T-helper 2 cell (primary cell): ENCODE measurements at places on chromosomes 3 and 15.

- DNase-seq: no peak
Measured at GRCh38 chr15:52672661-52673060, 6.5 kb downstream of the ATOSA start.

DNA sequence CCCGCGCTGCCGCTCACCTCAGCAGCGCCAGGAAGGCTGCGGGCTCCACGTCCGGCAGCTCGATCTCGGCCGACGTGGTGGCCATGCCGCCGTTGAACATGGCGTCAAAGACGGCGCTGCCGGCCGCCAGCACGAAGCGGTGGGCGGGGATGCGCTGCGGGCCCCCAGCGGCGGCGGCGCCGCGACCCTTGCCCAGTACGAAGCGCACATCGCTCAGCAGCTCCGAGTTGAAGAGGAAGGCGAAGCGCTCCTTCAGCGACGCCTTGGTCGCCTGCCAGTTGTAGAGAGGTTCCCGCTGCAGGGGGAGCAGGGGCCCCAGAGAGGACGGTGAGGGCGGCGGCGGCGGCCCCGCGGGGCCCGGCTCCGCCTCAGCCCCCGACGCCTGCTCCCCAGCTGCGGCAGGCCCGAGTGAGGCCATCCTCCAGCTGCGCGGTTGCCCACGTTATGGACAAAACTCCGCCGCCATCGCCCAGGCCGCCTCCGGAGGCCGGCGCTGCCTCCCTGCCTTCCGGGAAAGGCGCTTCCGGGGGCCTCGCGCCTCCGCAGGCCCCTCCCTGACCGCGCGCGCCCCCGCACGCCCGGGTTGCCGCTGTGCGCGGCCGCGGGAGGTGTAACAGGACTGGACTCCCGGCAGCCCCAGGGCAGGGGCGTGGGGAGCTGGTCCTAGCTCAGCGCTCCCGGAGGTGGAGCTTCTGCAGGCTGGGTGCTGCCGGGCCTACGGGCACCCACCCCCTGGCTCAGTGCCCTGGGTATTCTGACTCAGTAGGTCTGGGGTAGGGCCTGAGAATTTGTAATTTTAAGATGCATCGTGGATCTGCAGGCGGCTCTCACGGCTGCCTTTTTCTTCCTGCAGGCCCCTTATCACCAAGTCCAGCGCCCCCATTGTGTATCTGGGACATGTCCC is at the start of gene BTBD1:
Gene BTBD1, minus strand, starts transcription at position 519 of the 904 bp plus-strand sequence. Its CDS starts 101 bp downstream, at position 418.
- DNase-seq: peak; percentile 80

- no peak for DNase-seq
Measured at GRCh38 chr3:125192190-125193035, 20.1 kb downstream of the SLC12A8 start.

DNA sequence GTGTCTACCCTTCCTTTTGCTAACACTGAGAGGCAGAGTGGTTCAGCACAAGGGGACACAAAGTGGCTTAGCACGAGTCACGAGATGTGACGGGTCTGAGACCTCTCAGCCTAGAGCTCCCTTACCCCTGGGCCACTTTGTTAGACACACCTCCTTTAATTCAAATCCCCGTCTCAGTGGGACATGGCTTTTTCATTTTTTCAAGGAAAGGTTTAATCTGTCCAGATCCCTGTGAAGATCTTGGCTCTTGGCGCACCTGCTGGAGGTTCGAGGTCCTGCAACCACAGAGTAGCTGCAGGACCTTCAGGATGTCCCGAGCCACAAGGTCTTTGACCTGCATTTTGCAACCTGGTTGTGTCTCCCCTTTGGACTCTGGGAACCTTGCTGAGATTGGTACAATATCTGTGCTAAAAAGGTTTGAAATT is 52.0 kb downstream of the LPP start:
- DNase-seq: no peak

- DNase-seq: peak; percentile 69
Measured at GRCh38 chr3:39295184-39295775, 15.4 kb upstream of the CX3CR1 start.

DNA sequence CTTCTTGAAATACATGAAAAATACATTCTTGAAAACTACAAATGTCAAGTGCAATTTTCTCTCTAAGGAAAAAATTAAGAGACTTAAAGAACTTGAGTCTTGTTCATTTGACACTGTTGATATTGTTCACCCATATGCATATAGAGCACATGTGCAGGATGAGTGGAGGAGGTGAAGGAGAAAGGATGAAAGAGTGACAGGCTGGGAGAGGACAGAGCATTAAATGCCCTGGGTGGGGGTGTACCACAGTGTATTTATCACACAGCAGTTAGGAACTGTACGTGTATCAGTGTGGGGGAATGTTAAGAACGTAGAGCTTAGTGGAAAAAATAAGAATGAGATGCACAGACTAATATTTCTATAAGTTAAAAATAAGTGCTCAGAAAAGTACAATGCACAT is 45.7 kb downstream of the CTDSPL start:
- DNase-seq: no peak

- DNase-seq: no peak
Measured at GRCh38 chr3:42728056-42728455, 25.5 kb upstream of the HHATL start.

GRCh38 chr3:141441381-141442364 is 45.2 kb upstream of the RASA2 start:
- DNase-seq: peak; percentile 72

- no peak for DNase-seq
Measured at GRCh38 chr15:42014406-42014805, 6.4 kb downstream of the PLA2G4E start.

GRCh38 chr3:37598808-37599581 is 262.7 kb upstream of the CTDSPL start:
- no peak for DNase-seq

- DNase-seq: no peak
Measured at GRCh38 chr3:176619833-176620232, 577.4 kb downstream of the TBL1XR1 start.

DNA sequence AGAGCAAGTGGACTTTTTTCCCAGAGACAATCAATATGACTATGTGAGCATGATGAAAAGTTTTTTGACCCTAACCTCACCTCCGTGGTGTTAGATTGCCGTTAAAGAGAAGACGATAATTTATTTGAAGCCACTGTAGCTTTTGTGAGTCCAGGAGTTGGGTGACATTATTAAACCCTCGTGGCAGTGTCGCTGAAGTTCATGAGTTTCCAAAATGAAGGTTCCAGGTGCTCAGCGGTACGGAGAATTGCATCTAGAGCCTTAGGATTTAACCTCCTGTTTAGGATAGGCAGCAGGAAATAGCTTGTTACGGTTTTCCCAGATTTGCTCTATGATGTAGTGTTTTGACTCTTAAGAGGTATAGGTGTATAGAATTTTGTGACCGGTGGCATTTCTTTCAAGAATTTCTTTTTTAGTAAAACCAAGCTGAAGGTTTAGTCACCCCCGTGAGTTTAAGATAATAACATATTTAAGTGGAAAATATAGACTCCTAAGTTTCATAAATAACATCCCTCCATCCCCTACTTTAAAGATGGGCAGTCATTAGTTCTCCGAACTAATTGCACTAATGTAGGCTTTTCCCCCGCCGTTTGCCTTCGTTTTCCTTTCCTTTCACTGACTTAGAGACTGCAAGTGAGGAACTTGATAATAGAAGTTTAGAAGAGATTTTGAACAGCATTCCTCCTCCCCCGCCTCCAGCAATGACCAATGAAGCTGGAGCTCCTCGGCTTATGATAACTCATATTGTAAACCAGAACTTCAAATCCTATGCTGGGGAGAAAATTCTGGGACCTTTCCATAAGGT is 2.0 kb downstream of the SMC4 start:
- DNase-seq: peak; percentile 55

DNA sequence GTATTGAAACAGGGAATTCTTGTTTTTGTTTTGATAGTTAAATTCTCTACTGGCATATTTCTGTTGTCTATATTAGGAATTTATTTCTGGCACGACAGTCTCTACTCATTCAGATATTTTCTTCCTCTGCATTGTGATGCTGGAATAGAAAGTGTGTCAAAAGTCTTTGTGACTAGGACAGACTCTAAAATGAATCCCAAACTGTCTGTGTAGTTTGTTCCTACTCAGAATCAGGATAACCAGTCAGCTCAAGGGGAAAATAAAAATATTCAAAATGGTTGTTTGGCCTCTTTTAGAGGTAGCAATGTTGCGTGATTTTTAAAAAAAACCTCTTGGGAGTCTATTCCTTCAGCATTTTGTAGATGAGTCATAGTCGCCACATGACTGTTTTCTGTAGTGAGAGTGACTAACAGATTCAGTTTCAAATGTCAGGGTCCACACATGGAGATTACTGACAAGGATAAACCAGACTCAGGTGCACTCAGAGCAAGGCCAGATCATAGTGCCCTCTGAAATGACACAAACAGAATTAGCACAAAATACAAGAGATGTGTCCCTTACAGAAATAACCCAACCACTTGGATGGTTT is 13.1 kb downstream of the SLC7A14 start:
- DNase-seq: no peak

- DNase-seq: no peak
Measured at GRCh38 chr15:76840830-76841460, 64.2 kb downstream of the SCAPER start.

- DNase-seq: no peak
Measured at GRCh38 chr3:149898771-149899170, 71.9 kb downstream of the PFN2 start.

- no peak for DNase-seq
Measured at GRCh38 chr3:175192536-175192935, 333.4 kb downstream of the NAALADL2 start.

- DNase-seq: no peak
Measured at GRCh38 chr3:65020281-65021160, 332.7 kb upstream of the ADAMTS9 start.

DNA sequence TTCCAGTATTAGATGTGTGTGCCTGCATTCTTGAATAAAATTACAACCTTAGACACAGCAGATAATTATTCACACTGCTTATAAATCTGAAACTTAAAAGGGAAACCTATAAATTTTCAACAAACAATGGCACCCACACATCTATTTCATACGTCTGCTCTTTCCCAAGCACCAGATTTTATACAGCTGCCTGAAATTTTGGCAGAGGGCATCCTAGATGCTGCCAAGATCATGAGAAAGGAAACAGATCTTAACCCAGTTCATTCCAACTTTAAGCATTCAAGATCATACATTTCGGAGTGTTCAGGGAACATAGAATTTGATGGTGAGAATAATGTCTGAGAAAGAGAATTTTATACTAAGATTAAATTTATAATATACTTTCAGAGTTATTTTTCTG is 53.1 kb downstream of the CLDN1 start:
- DNase-seq: no peak

DNA sequence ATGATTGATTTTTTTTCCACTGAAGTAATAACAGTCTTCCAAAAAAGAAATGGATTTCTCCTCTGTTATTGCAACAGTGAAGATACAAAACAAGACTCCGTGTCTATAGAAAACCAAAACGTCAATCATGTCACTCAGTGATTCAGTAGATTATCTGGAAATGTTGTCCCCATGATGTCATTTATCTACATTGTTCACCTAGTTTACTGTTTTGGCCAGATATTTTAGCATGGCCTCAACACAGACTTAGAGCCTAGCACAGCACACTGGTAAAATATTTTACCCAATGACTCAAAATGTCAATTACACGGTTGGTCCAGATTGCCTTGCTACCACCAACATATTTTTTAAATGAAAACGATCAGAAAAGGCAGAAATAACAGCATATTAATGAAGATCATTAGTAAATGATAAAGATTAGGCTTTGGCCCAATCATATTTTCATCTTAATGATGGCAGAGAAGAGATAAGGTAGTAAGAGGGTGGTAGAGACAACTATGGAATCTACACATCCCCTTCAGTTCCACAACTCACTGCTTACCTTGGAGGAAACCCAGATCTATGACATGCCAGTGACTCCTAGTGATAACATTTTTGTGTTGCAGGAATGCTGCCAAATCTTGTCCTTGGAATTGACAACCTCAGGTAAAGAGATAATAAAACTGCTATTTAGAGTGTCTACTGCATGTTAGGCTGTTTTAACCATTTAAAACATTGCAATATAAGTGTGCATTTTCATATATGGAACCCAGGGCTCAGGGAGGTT is 347.7 kb upstream of the ARPP21 start:
- no peak for DNase-seq

DNA sequence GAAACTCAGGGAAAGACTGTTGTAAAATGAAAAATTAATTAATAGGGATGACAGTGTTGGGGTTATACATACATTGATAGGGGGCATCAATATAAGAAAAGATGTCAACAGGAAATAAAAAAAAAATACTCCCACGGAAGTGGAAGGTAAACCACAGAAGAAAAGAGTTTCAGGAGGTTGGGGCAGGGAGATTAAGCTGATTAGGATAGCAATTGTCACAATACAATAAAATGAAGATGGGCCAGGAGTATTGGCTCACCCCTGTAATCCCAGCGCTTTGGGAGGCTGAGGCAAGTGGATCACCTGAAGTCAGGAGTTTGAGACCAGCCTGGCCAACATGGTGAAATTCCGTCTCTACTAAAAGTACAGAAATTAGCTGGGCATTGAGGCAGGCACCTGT is 536.1 kb downstream of the AGBL1 start:
- no peak for DNase-seq

DNA sequence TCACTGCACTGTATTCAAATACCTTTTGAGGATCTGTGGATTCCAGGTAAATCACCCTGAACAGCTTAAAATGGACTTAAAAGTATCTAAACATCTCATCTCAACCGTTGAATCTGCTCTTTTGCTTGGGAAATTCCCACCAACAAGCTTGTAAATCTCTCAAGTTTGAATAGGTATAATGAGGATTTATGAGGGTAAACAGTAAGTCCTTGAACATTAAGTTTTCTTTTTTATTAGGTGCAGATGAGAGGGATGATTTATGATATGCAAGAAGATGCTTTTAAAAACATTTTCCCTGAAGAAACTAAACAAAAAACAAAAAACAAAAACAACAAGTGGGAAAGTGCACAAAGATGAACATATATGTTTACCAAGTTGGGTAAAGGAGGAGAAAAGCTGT is 290.6 kb downstream of the ROBO1 start:
- no peak for DNase-seq

DNA sequence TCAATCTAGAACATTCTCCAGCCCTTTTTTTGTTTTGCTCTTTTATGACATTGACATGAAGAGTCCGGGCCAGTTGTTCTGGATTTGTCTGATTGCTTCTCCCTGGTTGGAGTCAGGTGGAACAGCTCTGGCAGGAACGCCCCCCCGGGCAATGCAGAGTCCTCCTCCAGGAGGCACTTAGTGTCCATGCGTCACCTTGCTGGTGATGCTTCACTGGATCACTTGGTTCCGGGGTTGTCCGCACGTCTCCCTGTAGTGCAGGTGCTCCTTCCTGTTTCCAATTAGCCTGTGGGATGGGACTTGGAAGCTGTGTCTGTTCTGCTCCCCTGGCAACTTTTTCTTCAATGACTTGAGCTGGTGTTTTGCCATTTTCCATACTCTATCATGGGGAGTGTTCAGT is 9.8 kb downstream of the CSK start:
- no peak for DNase-seq

- no peak for DNase-seq
Measured at GRCh38 chr15:65901336-65901735, 32.0 kb downstream of the RAB11A start.

GRCh38 chr3:54706738-54707137 is 221.1 kb downstream of the LRTM1 start:
- no peak for DNase-seq
